ENCODE measurements at places on chromosomes 7 and 10. TPM values are rescaled to one million over a fixed set of nuclear protein-coding genes. Genes with fewer than 3 reads are reported as not detected.

DNA sequence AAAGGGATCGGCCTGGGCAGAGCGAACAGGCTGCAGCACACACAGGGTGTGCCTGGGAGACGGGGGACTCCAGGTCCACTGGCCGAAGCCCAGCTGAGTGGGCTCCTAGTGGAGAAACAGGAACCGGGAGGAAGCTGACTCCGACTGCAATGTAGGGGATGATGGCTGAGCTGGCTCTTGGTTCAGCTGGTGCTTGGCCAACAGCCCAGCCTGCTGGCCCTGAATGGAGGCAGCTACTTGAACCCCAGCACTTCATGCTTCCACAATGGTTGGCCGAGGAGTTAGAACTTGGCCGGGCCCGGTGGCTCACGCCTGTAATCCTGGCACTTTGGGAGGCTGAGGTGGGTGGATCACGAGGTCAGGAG, 27.0 kb upstream of the FRAT2 start:
- DNase-seq, result no peak

- no peak for DNase-seq
Observed at GRCh38 chr7:157905651-157906461, 569.1 kb downstream of the DNAJB6 start.

DNA sequence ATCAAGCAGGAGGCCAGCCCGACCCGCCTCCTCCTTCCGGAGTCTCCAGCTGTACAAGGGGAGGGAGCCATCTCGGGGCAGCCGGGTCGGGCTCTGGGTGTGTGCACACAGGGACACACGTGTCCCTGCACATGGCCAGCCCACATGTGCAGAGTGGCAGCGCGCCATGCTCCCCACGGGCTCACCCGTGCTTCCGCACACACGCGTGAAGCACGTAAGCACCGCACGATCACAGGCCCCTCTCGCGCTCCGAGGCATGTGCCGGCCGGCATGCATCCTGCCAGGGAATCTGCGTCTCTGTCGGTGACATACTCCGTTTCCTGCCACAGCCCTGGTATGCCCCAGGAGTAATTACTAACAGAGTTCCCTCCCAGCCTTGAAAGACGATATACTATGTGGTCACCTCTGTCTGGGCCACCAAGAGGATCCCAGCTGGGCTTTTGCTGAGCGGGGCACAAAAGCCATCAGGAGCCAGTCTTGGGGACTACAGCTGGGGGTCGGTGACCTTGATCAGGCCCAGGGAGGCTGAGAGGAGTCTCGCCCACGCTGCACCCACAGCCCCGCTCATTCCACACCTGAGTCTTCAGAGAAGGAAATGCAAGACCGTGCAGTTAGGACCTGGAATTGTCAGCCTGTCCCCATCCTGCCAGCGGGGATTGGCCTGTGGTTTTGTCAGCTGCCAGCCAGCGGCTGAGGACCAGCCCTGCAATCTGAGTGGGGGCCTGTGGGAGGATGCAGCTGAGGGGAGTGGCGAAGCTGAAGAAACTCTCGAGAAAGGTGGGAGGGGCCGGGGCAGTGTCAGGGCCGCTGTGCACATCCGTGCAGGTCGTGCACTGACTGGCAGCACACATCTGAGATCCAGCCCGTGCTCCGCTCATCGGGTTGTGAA, 11.0 kb upstream of the LFNG start:
- DNase-seq, result peak; percentile 70

DNA sequence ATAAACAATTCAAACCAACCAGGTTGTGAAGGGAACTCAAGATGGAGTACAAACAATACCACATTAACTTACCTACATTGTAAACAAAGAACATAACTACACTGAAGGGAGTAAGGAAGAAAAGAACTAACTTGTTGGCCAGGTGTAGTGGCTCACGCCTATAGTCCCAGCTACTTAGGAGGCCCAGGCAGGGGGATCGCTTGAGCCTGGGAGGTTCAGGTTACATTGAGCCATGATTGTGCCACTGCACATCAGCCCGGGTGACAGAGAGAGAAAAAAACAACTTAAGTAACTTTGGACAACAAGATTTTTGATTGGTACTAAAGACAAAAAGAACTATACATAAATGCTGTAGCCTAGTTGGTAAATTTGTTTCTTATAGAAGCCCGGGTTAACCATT, 68.8 kb downstream of the TRIL start:
- no peak for DNase-seq

GRCh38 chr10:76559892-76560220, 1077.8 kb downstream of the KCNMA1 start:
- DNase-seq, result no peak

DNA sequence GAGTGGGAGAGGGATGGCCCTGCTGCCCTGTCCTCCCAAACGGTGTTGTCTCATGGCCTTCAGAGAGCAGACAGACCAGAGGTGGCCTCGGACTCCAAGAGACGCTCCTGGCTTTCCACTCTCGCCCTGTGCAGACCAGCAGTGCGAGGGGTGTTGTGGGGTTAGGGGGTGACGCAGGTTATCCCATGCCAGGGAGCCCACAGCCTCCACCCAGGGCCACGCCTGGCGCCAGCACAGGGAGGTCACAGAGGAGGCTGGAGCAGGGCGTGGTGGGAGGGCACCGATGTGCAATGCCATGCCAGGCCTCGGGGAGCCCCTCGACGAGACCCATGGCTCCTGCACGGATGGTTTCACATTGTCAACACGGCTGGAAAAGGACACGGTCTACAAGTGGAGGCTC, 52.1 kb downstream of the INPP5A start:
- no peak for DNase-seq

GRCh38 chr7:28871631-28872030, 86.5 kb downstream of the TRIL start:
- DNase-seq, result no peak

ASB13 gene
- 90.4 TPM for total RNA-seq

C10orf88 gene
- total RNA-seq, result 11.9 TPM

TMEM273 gene
- 1.3 TPM for total RNA-seq

CALML3 gene
- total RNA-seq, result not detected

DENND2A gene
- not detected for total RNA-seq

TAS2R41 gene
- not detected for total RNA-seq
